Activated naive CD8-positive, alpha-beta T cell treated with anti-CD3 and anti-CD28 coated beads for 36 hours (primary cell): ENCODE measurements at places on chromosomes 7 and 10.

DNA sequence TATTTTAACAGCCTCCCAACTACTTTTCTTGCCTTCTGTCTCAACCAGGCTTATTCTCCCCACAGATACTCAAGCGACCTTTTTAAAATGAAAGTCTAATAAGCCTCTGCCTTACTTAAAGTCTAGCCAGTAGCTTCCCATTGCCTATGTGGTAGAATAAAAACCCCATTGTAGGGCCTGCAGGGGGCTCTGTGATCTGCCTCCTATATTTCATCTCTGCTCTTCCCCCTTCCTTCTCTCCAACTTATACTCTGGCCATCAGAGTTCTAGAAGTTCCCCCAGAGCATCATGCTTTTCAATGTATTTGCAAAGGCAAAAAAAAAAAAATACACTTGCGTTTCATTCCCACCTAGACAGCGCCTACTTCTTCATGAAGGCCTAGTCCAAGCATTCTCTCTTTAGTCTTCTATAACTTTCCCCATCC is 167.7 kb upstream of the ADO start:
- no peak overlapping the region for H3K4me3 ChIP-seq
- H3K27ac ChIP-seq: no peak overlapping the region
- no peak for DNase-seq
- no peaks in the 10 kb centered on the region for H3K27me3 ChIP-seq

DNA sequence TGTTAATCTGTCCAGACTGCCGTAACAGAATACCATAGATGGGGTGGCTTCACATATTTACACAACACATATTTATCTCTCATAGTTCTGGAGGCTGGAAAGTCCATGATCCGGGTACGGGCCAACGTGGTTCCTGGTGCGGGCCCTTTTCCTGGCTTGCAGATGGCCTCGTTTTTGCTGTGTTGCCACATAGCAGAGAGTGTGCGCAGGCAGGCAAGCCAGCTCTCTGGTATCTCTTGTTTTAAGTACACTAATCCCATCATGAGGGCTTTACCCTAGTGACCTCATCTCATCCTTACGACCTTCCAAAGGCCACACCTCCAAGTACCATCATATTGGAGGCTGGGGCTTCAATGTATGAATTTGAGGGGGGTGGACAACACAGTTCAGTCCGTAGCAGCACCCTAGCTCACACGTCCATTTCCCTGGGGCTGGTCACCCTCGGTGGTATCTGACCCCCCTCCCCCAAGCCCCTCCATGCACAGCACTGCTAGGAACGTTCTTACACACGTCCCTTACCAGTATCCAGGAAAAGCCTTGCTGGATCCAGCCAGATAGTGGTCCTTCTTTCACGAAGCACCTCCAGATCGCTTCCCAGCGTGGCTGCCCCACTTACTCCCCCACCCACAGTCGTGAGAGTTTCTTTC is 21.5 kb downstream of the CUX1 start:
- H3K4me3 ChIP-seq: no peak overlapping the region
- peaks cover 3% of the 10 kb centered on the region for H3K36me3 ChIP-seq
- no peaks in the 10 kb centered on the region for H3K27me3 ChIP-seq
- no peak for DNase-seq
- peaks cover 12% of the 10 kb centered on the region for H3K4me1 ChIP-seq
- H3K27ac ChIP-seq: no peak overlapping the region

GRCh38 chr7:117158941-117159697 is 163.7 kb downstream of the WNT2 start:
- DNase-seq: no peak
- no peak overlapping the region for H3K4me3 ChIP-seq
- H3K27me3 ChIP-seq: no peaks in the 10 kb centered on the region

DNA sequence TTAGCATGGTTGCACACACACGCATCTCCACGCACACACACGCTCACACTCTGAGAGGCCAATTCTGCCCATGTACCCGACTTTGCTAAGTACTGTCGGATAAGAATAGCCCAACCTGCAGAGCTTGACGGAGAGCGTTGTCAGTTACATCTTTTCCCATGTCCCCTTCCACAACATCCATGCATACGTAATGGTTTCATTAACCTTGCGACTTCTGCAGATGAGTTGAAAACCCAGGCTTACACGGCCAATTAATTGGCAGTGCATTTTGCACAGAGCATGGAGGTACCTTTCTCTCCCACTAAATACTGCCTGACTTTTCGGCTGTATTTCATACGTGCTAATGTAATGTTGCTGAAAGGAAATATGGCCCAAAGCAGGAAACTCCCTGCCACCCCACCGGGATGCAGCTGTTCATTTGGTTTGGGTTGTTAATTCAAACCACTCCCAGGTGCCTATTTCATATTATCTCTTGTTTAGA is 291.2 kb upstream of the HABP2 start:
- no peak for DNase-seq
- H3K27me3 ChIP-seq: peaks cover 30% of the 10 kb centered on the region
- H3K27ac ChIP-seq: no peak overlapping the region
- no peak overlapping the region for H3K4me3 ChIP-seq
- H3K4me1 ChIP-seq: no peaks in the 10 kb centered on the region

- H3K4me3 ChIP-seq: no peak overlapping the region
- peaks cover 14% of the 10 kb centered on the region for H3K27me3 ChIP-seq
- DNase-seq: no peak
- no peak overlapping the region for H3K27ac ChIP-seq
- H3K4me1 ChIP-seq: no peaks in the 10 kb centered on the region
Observed at GRCh38 chr10:131785121-131785460, 115.7 kb upstream of the PPP2R2D start.

GRCh38 chr10:110724116-110724921 is 80.2 kb downstream of the RBM20 start:
- peaks cover 37% of the 10 kb centered on the region for H3K4me1 ChIP-seq
- DNase-seq: no peak
- H3K27ac ChIP-seq: no peak overlapping the region
- H3K4me3 ChIP-seq: no peak overlapping the region

- no peak overlapping the region for H3K27ac ChIP-seq
- no peak for DNase-seq
- H3K27me3 ChIP-seq: peaks cover 11% of the 10 kb centered on the region
- no peaks in the 10 kb centered on the region for H3K36me3 ChIP-seq
- H3K4me3 ChIP-seq: no peak overlapping the region
Observed at GRCh38 chr7:37832194-37832593, 16.2 kb upstream of the NME8 start.

GRCh38 chr7:142939226-142939910 is at the start of gene LLCFC1:
TSS of gene LLCFC1 (plus strand) at chr7:142939484. CDS start at chr7:142939622, 138 bp downstream.
- DNase-seq: peak; percentile 3
- H3K27ac ChIP-seq: no peak within 1 kb of the TSS
- H3K27me3 ChIP-seq: no peaks in the 10 kb centered on the region

- DNase-seq: no peak
- no peaks in the 10 kb centered on the region for H3K36me3 ChIP-seq
- no peak overlapping the region for H3K4me3 ChIP-seq
- no peak overlapping the region for H3K27ac ChIP-seq
- H3K4me1 ChIP-seq: peaks cover 3% of the 10 kb centered on the region
- peaks cover 5% of the 10 kb centered on the region for H3K27me3 ChIP-seq
Observed at GRCh38 chr10:34520084-34520483, 295.0 kb downstream of the PARD3 start.

GRCh38 chr10:659688-660141 is 29.8 kb downstream of the DIP2C start:
- no peaks in the 10 kb centered on the region for H3K36me3 ChIP-seq
- peaks cover 5% of the 10 kb centered on the region for H3K4me1 ChIP-seq
- H3K27ac ChIP-seq: no peak overlapping the region

- no peaks in the 10 kb centered on the region for H3K36me3 ChIP-seq
- no peak for DNase-seq
- no peaks in the 10 kb centered on the region for H3K4me1 ChIP-seq
- no peaks in the 10 kb centered on the region for H3K27me3 ChIP-seq
- no peak overlapping the region for H3K27ac ChIP-seq
- no peak overlapping the region for H3K4me3 ChIP-seq
Observed at GRCh38 chr7:34603711-34604444, 54.1 kb upstream of the NPSR1 start.

DNA sequence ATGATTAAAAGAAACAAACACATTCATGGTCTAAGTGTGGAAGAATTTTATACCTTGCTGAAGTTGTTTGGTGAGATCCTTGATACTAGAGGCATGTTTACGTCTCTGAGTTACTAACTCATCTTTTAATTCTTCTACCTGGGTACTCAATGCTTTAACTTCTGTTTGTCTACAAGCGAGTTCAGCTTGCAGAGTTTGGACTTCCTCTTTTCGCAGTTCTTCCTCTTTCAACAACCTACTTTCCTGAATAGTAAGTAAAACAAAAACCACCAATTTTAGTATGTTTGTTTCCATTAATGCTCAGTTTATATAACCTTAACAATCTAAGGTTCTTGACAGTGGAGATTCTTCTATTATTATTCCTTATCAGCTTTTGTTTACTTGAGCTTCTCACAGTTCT is 42.9 kb downstream of the CCDC186 start:
- no peak for DNase-seq
- no peaks in the 10 kb centered on the region for H3K27me3 ChIP-seq
- no peaks in the 10 kb centered on the region for H3K4me1 ChIP-seq
- peaks cover 7% of the 10 kb centered on the region for H3K36me3 ChIP-seq

DNA sequence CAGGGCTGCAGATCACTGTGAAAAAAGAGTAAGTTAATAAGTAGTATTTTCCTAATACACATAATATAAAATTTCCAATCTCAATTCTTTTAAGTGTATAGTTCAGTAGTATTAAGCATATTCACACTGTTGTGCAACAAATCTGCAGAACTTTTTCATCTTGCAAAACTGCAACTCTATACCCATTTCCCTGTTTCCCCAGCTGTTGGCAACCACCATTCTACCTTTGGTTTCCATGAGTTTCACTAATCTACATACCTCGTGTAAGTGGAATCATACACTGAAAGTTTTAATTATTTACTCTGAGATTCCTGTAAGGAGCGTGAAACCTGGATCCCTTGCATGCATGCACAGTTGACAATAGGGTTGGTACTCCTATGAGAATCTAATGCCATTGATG is 155.4 kb downstream of the ZPBP start:
- H3K27me3 ChIP-seq: no peaks in the 10 kb centered on the region
- H3K4me1 ChIP-seq: no peaks in the 10 kb centered on the region
- H3K36me3 ChIP-seq: no peaks in the 10 kb centered on the region
- no peak overlapping the region for H3K27ac ChIP-seq
- no peak overlapping the region for H3K4me3 ChIP-seq

- peak; percentile 63 for DNase-seq
- no peaks in the 10 kb centered on the region for H3K36me3 ChIP-seq
- H3K4me3 ChIP-seq: no peak overlapping the region
- no peak overlapping the region for H3K27ac ChIP-seq
- H3K27me3 ChIP-seq: no peaks in the 10 kb centered on the region
Observed at GRCh38 chr7:100132697-100133151, 6.0 kb downstream of the MBLAC1 start.

DNA sequence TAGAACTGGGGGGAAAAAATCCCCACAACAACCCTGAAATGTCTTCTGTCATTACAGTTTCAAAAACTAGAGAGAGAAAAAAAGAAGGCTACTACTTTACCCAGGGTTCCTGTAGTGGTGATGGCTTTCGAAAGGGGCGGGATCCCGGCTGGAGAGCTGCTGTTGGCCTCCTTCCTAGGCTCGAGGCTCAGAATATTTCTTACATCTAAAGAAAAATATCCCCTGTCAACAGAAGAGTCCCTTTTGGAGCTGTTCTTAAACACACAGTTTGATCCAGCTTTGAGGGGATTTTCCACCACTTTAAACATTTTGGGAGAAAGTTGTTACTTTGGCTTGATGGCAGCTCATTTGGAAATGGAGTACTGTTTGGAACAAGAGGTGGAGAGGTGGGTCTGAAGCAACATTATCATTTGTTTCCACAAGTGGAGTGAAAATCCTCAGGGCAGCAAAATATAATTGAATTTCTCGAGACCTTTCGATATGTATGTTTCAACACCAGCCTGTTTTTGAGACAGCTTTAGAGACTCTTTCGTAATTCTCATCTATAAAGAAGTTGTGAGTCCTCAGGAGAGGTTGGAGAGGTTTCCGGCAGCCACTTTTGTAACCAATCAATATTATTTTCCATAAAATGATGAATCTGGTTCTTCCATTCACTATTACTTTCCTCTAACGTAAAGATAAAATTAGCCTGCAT is 5.1 kb downstream of the HOXA13 start:
- peaks cover 91% of the 10 kb centered on the region for H3K27me3 ChIP-seq
- no peaks in the 10 kb centered on the region for H3K36me3 ChIP-seq
- no peak overlapping the region for H3K4me3 ChIP-seq

DNA sequence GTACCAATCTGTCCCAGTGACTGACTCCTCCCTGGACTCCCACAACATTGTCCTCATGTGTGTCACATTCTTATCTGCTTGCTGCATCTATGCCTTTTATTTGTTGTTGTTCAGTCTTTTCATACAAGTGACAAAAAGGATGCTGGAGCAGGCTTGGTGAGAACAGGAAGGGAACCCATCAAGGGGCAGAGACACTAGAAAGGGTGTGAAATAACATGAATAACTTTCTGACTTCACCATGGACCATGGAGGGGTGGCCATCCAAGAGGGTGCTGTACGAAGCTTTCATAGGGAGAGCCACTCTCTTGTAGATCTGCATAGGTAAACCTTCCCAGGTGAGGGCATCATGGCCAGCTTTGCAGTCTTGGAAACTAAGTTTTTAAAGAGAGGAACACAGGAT is 14.5 kb downstream of the GIMAP8 start:
- no peak overlapping the region for H3K4me3 ChIP-seq
- H3K27ac ChIP-seq: no peak overlapping the region
- H3K27me3 ChIP-seq: no peaks in the 10 kb centered on the region
- H3K4me1 ChIP-seq: peaks cover 61% of the 10 kb centered on the region
- H3K36me3 ChIP-seq: peaks cover 68% of the 10 kb centered on the region

DNA sequence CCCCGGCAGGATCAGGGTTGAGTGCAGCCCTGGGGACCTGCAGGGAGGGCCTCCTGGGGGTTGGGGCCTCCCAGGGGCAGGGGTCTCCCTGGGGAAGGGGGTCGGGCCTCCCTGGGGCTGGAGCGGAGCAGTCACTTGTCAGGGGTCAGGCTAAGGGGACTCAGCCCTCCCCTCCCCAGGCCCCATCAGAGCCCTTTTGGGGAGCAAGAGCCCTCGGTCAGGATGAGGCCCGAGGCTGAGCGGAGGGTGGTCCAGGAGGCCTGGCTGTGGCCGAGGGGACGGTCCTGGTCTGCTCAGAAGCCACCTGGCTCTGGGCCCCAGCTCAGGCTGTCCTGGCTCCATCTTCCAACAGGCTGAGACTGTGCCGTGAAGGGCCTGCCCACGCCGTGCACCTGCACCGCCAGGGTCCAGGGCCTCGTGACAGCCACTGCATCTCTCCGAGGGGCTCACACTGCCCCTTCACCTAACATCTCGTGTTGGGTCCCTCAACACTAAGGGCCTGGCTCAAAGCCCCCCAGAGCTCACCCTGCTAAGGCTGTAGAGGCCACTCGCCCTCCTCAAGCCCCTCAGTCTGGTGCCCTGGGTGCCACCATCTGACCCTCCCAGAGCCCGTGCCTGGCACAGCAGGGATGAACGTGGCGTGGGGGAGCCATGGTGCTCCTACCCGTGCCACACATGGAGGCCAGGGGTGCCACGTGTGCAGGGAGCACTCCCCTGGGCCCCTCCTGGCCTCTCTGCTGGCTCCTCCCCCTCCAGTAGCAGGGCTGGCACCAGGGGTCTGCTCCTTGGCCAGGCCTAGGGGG is 12.9 kb downstream of the BHLHA15 start:
- H3K4me3 ChIP-seq: no peak overlapping the region
- no peak overlapping the region for H3K27ac ChIP-seq
- peaks cover 2% of the 10 kb centered on the region for H3K4me1 ChIP-seq
- no peaks in the 10 kb centered on the region for H3K36me3 ChIP-seq
- no peak for DNase-seq
- no peaks in the 10 kb centered on the region for H3K27me3 ChIP-seq

- H3K4me3 ChIP-seq: no peak overlapping the region
- peak overlapping the region; percentile 51 for H3K27ac ChIP-seq
- peaks cover 3% of the 10 kb centered on the region for H3K27me3 ChIP-seq
Observed at GRCh38 chr10:88090568-88091214, 227.3 kb downstream of the PTEN start.
